Islet precursor cell (in vitro differentiated cells): ENCODE measurements at places on chromosomes 7 and 10.

DNA sequence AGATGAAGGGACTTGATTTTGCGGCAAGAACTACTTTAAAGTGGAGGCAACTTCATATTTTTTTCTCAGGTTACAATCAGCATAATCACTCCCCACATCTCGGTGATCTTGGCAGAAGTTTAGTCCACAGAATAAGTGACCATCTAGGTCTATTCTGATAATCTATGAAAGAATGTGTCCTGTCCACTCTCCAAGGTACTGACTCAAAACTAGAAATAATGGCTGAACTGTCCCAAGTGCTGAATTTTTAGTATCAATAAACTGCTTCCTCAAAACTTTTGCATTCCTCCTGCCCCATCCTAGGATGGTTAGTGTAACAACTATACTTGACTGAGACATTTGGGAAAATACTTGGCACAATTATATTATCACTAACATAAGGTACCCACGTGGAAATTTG lies 10.9 kb upstream of the CHRM2 start:
- no peak for DNase-seq

DNA sequence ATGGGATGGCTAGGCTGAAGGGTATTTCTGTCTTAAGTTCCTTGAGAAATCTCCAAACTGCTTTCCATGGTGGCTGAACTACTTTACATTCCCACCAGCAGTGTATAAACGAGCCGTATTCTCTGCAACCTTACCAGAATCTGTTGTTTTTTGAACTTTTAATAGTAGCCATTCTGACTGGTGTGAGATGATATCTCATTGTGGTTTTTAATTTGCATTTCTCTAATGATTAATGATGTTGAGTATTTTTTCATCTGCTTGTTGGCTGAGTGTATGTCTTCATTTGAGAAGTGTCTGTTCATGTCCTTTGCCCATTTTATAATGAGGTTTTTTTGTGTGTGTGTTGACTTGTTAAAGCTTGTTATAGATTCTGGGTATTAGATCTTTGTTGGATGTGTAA lies 226.8 kb upstream of the IGFBP3 start:
- no peak for DNase-seq

- no peak for DNase-seq
Observed at GRCh38 chr7:50848203-50848602, 65.5 kb upstream of the GRB10 start.

GRCh38 chr7:21939136-21939857 lies 6.4 kb downstream of the CDCA7L start:
- DNase-seq: no peak

DNA sequence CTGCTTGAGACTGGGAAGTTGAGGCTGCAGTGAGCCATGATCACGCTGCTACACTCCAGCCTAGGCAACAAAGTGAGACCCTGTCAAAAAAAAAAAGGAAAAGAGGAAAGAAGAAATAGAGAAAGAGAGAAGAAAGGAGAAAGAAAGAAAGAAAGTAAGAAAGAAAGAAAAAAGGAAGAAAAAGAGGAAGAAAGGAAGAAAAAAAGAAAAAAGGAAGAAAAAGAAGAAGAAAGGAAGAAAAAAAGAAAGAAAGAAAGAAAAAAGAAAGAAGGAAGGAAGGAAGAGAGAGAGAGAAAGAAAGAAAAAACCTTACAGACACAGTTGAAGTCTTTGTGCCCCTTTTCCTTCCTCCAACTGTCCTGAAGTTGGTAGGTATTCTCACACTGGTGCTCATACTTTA lies 26.6 kb upstream of the LEP start:
- DNase-seq: no peak

DNA sequence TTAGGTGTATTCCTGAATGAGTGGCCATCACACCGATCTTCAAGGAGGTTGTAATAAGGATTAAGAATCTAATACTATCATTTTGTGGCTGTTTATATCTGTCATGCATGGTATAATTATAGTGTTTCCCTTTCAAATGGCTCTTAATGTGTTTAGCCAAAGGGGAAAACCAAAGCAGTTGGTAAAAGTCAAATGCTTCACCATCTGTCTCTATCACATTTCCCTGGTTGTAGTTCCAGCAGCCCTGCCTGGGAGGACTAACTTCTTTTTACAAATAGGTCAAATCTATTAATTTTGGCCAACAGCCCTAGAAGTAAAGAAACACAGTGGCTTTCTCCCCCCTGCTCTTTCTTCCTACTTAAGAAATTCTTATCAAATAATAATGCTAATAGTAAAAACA lies 56.7 kb downstream of the ZNF365 start:
- no peak for DNase-seq

GRCh38 chr10:107619139-107619538 lies 454.6 kb upstream of the SORCS1 start:
- no peak for DNase-seq

DNA sequence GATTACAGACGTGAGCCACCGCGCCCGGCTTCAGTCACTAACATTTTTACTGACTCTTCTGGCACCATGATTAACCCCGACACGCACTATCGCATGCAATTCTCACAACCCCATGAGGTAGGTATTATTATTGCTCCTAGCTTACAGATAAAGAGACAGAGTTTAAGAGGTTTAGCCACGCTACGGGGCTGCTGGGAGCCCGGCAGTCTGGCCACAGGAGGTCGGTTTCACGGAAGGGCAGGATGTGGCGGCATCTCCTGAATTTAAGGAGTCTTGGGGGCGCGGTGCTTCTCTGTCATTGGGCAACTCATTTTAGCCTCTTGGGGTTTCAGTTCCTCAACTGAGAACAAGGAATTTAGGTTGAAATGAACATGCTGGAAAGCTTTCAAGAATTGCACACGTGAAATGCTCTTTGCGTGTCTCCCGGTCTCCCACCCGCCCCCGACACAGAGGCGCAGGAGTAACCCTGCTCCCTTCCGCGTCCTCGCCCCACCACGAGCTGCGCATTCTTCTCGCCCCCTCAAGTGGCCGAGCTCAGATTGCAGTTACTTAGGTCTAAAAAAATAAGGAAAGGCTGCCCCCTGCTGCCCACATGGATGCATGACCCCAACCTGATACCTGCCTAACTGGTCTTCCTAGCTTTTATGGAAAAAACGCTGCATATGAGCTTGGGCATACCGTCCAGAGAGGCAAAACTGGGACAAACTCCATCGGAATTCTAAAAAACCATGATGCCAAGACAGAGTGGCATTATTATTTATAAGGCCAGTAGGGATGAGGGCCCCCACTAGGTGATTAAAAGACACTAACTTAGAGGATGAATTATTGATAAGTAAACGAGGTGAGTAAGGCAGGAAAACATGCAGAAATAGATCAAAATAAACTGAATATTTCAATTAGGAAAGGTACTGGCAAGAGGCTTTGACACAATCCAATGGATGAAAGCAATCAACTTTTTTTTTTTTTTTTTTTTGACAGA lies 12.4 kb downstream of the PRSS2 start:
- peak; percentile 94 for DNase-seq

DNA sequence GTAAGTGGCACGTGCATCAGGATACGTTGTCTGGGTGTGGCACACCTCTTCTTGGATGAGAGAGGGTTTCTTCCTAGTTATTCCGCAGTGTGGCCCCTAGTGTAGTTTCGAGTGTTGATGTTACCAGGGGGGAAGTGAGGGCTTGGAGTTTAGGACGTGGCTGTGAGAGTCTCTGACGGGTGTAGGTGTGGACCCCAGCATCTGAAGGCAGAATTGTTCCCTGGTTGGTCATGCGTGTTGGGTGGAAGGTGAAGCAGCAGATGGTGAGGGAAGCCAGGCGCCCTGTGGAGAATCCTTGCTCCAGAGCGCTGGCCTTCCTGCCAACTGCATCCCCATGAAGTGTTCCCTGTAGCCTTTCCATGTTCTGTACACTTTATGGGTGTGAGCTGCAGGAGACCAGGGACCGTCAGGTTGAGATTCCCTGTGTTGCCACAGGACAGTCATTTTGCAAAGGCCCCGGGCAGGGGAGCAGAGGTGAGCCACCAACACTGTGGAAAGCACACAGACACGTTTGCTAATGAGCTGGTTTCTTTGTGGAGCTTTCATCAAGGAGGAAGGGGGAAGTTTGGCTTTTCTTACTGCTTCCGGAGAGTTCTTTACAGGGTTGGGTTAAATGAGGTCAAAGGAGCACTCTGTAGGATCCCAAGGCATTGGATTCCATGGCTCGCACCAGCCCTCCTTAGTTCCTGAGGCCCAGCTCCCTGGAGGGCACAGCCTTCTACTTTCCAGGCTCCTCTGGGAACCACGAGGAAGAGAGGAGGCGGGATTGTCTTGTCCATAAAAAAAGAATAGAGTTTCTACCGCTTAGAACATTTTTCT lies 32.0 kb downstream of the TSPAN14 start:
- DNase-seq: no peak

DNA sequence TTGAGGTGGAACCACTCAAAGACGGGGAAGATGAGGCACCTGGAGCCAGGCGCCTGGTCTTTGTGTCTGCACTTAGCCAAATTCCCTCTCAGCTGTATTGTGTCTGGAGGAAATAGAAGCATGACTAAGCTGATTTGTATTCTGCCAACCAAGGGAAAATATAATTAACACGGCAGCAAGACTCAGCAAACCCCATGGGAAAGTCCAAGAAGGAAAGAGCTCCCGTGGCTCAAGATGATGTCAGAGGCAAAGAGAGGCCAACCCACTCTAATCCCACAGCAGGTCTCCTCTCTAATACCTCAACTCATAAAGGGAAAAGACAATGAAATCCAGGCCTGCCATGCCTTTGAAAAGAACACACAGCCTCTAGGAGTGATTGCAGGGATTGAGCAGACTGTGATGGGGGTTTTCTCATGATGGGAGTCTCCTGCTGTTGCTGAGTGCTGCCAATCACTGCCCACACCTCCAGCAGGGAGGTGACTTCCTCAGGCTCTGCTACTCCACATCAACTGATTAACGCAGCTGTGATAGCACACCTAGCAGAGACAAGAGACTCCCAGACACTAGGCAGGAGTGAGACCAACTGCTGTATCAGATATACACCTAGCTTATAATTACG lies 255.5 kb upstream of the C7orf33 start:
- DNase-seq: peak; percentile 93

- no peak for DNase-seq
Observed at GRCh38 chr7:143265017-143265693, 1.9 kb downstream of the GSTK1 start.

DNA sequence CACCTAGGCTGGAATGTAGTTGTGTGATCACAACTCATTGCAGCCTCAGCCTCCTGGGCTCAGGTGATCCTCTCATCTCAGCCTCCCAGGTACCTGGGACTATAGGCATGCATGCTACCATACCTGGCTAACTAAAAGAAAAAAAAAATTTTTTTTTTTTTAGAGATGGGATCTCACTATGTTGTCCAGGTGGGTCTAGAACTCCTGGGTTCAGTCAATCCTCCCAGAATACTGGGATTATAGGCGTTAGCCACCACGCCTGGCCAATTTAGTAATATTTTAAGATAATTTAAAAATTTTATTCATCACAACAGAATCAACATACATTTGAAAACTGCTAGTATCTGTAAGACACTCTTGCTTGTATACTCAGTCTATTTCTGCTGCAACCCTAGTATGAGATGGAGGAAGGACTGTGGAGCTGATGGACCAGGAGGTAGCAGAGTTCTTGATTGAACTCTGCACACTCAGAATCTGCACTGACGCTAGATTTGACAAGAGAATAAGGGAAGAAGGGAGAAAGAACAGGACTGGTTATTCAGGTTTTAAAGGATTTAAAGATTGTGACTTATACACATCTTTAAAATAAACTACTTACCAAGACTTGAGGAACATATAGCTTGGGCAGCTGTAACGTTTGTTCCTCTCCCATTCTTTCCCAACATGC lies 57.6 kb downstream of the VCL start:
- no peak for DNase-seq

- no peak for DNase-seq
Observed at GRCh38 chr7:96184783-96185182, 137.1 kb downstream of the SLC25A13 start.

GRCh38 chr10:58281092-58281752 lies 12.3 kb downstream of the CISD1 start:
- DNase-seq: no peak

GRCh38 chr7:22088827-22089226 lies 143.1 kb upstream of the CDCA7L start:
- DNase-seq: peak; percentile 17
